IPS-NIHi11 (cell line): ENCODE measurements at places on chromosomes 13 and 19.

- DNase-seq, result no peak
Observed at GRCh38 chr19:47549261-47549862, 23.6 kb downstream of the ZNF541 start.

DNA sequence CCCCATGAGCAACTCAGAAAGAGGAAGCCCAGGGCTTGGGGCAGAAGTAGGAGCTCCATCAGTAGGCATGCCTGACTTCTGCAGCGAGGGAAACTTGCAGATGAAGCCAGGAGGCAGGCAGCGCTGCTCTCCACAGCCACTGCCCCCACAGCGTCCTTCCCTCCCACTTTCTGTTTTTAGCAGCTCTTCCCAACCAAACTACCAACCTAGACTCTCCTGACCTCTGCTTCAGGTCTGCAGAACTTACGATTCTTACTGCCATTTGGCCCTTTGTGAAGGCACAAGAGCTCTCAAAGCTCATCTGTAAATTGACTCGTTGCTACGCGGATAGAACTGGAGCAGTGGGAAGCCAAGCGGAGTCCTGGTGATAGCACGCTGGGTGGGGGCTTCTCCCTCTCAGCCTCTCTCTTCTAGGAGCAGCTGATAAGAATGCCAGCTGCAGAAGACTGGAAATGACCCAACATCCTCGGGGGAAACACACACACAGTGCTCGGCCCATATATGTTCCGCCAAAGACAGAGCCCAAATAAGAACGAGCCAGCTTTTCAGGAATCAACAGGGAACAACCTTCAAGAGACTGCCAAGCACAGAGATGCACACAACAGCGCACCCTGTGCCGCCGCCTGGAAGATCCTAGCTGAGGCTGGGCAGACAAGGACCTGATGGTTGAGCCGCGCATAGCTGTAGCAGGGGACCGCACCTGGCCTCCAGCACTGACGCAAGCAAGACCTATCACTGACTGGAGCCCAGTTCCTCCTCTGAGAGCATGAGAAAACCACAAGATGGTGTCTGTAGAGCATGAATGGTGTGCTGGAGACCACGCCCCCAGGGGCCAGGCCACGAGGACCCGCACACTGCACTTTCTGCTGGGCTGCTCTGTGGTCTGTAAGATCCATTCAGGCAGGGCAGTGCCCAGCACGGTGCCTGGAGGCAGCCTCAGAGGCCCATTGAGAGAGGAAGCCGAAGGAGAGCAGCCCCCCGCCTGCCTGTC is 15.9 kb upstream of the SLC35E1 start:
- no peak for DNase-seq

GRCh38 chr19:6185835-6186834 is 50.7 kb downstream of the ACSBG2 start:
- DNase-seq, result no peak

- DNase-seq, result no peak
Observed at GRCh38 chr19:7223429-7223828, 70.8 kb downstream of the INSR start.

DNA sequence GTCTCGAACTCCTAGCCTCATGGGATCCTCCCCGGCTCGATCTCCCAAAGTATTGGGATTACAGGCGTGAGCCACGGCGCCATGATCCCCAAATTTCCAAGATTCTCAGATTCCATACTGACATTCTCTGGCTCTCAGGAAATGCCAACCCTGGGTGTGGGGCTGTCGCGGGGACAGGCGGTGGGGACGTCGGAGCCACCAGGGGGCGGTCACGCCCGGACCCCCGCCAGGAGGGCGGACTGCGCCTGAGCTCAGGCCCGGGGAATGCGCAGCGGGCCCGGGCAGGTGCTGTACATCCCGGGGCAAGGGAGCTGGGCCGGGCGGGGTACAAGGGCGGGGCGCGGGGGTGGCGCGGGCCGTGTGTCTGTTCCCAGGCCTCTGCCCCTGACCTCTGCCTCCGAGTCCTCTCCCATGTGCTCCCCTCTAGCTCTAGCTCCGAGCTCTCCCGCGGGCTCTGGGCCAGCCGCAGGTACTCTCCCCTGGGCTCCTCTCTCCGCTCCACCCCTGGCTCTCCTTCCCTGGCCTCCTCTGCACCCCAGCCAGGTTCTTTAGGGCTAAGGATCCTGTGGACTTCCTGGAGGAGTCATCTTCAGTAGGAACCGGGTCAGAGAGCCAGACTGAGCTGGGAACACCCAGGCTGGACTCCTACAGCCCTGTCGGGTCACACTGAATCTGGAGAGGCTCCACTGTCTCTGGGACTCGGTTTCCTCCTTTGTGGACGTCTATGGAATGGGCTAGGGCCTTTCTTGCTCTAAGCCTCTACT is 2.4 kb downstream of the PPP1R13L start:
- peak; percentile 77 for DNase-seq

DNA sequence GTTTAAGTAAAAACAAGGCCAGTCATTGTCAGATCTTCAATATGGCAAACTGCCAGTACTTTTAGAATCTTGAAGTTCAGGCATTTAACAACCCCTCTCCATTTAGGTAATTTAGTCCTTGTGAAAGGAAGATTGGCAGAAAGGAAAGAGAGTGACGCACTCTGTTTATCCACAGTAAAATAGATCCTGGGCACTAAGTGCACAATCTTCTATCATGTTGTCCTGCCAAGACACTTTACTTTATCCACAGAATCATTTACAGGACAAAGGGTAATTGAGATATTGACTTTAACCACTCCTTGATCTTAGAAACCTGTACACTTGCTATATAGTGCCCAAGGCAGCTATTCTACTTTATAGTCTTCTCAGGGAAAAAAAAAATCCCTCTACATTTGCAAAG is 786.4 kb upstream of the SLITRK1 start:
- no peak for DNase-seq

- DNase-seq, result peak; percentile 4
Observed at GRCh38 chr19:17966129-17966483, 801 bp upstream of the KCNN1 start.

DNA sequence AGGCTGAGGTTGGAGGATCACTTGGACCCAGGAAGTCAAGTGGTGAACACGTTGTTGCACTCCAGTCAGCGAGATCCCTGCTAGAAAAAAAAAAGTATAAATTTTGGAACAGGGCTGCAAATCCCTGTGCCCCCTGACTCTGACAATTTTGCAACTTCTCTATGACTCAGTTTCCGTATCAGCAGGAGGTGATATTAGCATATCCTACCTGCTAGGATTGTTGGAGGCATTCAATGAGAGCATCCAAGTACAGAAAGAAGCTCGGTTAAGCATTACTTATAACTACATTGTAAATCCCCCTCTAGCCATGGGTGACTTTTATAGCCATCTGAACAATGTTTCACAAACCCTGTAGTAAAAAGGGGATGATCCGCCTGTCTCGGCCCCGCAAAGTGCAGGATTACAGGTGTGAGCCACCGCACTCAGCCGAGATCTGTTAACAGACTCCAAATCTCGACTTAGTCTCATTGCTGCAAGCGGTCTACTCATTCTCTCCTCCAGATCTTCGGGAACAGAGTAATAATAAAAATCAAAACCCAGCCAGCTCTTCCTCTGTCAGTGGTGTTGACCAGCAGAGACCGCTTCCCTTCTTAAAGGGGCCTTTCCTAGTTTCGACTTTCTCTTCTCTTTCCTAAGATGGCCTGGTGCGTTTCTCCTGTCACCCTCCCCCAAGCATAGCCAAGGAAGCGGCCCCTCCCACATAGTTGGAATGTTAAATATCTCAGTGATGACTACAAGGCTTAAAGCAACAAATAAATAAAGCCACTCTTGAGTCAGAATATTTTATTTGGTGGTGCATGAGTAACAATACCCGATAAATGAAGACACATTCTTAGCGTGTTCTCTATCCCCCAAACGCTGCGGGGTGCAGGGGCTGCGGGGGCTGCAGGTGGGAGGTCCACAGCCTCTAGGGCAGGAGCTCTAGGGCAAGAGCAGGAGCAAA is 10.3 kb upstream of the BICRA start:
- peak; percentile 84 for DNase-seq

- peak; percentile 98 for DNase-seq
Observed at GRCh38 chr19:1295169-1296012, 9.7 kb downstream of the EFNA2 start.

DNA sequence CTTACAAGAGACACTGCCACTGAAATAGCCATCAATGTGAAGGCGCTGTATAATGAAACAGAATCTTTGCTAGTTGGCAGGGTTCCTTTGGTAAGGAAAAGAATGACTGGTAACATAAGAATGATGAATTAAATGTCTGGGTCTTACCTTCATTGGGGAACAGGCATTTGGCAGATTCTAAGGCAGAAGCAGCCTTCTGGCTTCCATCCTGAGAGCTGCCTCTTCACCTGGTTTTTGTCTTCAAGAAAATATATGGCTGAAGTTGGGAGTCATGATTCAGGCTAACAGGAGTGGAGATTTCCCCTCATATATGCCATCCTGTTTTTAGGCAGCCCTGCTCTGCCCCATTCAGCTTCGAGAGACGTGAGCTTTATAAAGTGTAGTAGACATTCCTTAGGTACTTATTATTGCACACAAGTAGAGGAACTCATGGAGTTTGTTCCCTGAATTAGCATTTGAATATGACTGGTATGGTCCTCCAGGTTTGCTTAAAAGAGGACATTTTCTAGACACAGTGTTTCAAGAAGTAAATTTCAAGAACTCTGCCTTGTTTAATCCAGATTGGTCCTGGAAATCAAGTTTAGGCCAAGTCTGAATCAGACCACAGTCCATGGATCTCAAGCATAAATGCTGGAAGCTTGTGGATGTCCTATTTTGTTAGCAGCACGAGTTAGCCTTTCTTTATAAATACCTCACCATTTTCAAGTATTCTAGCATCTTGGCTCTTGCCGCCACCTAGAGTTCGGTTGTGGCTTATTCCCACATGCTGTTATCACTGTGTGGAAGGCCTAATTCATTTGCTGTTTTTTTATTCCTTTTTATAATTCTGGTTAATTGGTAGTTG is 56.2 kb upstream of the AKAP11 start:
- DNase-seq, result peak; percentile 38

- DNase-seq, result peak; percentile 22
Observed at GRCh38 chr19:38745316-38745715, 1.0 kb upstream of the CAPN12 start.

DNA sequence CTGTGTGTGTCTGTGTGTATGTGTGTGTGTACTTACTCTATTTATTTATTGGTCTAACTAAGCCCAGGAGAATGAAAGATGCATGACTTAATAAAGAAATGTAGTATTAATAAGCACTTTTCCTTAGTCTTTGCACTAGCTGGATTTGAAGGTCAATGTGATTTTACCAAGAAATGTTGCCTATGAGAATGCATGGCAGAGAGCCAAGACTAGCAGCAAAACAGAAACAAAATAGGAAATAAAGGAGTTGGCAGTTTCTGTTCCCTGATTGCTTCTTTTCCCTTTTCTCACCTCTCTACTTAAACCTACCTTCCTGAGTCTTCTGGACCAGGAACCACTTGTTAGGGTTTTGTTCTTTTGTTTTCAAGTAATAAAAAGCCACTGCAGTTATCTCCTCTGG is 286.1 kb downstream of the KCTD12 start:
- DNase-seq, result no peak

GRCh38 chr13:26752671-26753070 is 7.9 kb downstream of the GPR12 start:
- DNase-seq, result no peak

DNA sequence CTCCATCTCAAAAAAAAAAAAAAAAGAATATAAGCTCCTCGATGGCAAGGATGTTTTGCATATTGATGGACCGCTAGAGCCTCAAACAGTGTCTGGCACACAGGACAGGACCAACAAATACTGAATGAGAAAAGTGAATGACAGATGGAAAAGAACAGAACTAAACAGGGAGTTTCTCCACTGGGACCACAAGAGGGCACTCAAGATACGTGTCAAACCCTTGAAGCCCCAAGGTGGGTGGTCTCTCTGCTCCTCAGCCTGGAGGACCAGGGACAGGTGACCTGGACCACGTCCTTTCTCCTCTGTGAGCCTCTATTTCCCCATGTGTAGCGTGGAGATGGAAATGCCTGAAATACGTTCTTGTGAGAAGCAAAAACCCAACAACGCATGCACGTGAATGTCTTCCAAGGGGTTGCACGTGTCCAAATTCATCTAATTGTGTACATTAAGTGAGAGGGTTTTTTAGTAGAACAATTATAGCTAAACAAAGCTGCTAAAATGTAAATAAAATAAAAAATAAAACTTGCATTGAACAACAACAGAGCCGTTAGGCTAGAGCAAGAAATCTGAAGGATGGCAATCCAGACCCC is 5.7 kb upstream of the CDC42EP5 start:
- peak; percentile 65 for DNase-seq

- peak; percentile 7 for DNase-seq
Observed at GRCh38 chr19:13931391-13932148, 6.6 kb downstream of the PODNL1 start.

- DNase-seq, result no peak
Observed at GRCh38 chr19:54298357-54299125, 14.4 kb downstream of the LILRA5 start.

- DNase-seq, result no peak
Observed at GRCh38 chr13:27302643-27303262, 32.1 kb downstream of the RASL11A start.

DNA sequence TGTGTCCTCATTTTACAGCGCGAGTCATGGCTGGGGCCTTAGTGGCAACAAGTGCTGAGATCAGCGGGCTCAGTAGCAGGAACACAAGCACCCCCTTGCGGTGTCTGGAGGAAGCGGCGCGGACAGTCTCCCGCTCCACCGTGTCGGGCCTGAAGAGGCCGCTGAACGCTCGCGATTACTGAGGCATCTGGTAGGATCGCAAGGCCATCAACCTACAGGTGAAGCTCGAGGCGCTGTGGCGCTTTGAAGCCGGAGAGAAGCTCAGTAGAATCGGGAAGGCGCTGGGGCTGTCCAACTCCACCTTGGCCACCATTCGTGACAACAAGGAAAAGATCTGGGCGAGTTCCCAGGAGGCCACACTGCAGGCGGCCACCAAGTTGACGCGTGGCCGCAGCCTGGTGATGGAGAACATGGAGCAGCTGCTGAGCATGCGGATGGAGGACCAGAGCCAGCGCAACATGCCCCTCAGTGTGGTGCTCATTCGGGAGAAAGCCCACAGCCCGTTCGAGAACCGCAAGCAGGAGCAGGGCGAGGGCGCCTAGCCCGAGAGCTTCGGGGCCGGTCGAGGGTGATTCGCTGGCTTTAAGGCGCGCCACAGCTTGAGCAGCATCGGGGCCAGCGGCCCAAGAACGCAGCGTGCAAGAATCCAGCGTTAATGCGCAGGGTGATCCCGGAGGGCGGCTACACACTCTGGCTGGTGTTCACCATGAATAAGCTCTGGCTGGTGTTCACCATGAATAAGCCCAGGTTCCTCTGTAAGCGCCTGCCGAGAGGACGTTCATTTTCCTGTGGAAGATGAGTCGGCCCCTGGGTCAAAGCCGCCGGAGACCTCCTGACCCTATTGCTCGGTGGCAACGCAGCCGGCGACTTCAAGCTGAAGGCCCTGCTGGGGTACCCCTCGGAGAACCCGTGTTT is 8.3 kb upstream of the MZF1 start:
- DNase-seq, result peak; percentile 82

DNA sequence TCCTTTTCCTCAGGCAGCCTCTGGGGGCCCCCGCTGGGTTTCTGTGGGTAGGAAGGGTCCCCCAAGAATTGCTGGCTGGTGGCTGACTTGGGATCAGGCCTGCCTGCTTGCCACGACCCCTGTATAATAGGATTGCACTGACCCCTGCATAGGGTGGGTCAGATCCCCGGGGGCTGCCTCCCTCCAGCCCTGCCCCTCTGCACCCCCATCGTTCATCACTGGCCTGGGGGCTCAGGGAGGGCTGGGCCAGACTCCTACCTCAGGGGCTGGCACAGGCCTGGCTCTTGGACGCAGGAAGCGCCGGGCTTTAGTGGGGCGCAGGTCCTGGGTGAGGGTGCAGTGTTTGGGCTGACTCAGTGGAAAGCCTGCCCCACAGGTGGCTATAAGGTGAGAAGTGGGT is 10.6 kb downstream of the NDUFB7 start:
- no peak for DNase-seq

- DNase-seq, result peak; percentile 44
Observed at GRCh38 chr13:36998624-36999041, 507 bp downstream of the ALG5 start.
